Osteocyte (in vitro differentiated cells): ENCODE measurements at places on chromosomes 4 and X. TPM values are rescaled to one million over a fixed set of nuclear protein-coding genes. Genes with fewer than 3 reads are reported as not detected.
A peak's percentile ranks its signal among the peaks of the same experiment; 100 is the strongest.

DNA sequence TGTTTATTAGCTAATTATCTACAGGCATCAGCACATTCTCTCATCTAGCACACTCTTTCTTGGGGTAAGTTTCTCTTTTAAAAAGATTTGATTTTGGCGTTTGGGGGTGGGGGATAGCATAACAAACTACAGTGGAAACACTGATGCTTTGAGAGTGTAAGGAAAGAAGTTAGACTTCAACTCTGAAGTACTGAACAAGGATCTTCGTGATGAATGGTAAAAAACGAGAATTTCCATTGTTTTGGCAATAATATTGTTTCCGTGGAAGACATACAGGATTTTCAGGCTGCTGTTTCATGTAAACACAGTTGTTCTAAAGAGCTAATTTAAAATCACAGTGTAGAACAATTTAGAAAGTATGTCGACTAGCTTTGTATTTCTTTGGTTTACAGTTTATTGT, 451 bp downstream of the LPAR4 start:
- H3K36me3 ChIP-seq = no peaks in the 10 kb centered on the region
- peak overlapping the region; percentile 73 for H3K4me3 ChIP-seq
- DNase-seq = no peak
- H3K4me1 ChIP-seq = peaks cover 13% of the 10 kb centered on the region
- H3K27me3 ChIP-seq = no peaks in the 10 kb centered on the region

DNA sequence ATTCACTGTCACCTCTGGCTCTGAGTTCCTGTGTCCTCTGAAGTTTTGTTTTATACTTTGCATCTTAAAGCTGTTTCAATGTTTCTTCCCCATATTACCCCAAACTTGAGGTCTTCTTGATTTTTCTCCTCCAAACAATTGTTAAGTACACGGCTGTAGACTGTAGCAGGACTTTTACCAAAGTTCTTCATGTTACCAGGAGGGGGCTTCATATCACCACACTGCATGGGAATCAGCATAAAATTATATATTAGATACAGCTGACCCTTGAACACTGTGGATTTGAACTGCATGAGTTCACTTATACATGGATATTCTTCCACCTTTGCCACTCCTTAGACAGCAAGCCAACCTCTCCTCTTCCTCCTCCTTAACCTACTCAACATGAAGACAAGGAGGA, 56.6 kb downstream of the SPATA18 start:
- H3K36me3 ChIP-seq = no peaks in the 10 kb centered on the region
- no peak overlapping the region for H3K27ac ChIP-seq
- no peak overlapping the region for H3K4me3 ChIP-seq

DNA sequence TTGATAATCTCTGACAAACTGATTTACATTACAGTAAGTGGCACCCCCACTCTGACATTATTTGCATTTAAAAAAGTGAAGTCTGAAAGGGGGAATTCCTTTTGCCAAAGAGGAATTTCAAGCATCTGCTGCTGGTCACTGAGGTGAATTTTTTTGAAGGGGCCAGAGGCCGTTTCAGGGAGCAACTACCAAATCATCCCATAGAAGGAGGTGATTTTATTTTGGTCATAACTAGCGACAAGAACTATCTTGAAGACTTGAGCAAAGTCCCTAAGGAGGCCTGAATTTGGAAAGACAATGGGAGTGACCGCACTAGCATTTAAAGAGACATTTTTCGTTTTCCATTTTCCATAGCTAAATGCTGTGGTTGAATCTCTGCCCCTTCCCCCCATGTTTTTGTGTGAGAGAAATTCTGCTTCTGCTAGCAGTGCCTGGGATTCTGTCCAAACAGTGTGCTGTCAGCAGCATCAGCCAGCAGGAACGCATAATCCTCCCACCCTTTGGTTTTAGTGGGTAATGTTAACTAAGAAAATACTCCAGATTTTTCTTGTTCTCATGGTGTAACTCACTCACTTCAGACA, 110.1 kb upstream of the MED14 start:
- H3K4me3 ChIP-seq = peak overlapping the region; percentile 8
- no peaks in the 10 kb centered on the region for H3K27me3 ChIP-seq
- peaks cover 1% of the 10 kb centered on the region for H3K36me3 ChIP-seq
- H3K27ac ChIP-seq = peak overlapping the region; percentile 87

DNA sequence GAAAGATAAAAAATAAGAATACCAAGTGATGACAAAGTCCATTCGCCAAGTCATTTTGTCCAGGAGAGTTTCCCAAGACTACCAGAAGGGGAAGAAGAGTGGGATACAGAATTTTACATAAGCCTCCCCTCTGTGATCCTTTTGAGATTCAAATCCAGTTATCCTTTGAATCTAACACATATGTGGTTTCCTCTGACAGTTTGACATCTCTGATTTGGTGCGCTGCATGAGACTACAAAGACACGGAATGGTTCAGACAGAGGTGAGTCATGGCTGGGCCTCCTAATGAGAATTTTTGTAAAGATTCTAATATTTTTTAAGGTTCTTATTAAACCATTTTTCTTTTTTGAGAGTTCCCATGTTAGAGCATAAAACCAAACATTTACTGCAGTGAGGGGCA, 38.3 kb downstream of the SLC10A6 start:
- peaks cover 68% of the 10 kb centered on the region for H3K36me3 ChIP-seq
- H3K27me3 ChIP-seq = no peaks in the 10 kb centered on the region
- no peak overlapping the region for H3K27ac ChIP-seq
- no peak for DNase-seq
- H3K4me3 ChIP-seq = no peak overlapping the region

- H3K27ac ChIP-seq = no peak overlapping the region
- no peak for DNase-seq
- H3K4me1 ChIP-seq = peaks cover 3% of the 10 kb centered on the region
- no peak overlapping the region for H3K4me3 ChIP-seq
These were observed 106.9 kb upstream of the ACSL4 start for GRCh38 chrX:109839694-109840567.

GRCh38 chrX:132737743-132738142, 220.7 kb downstream of the HS6ST2 start:
- H3K36me3 ChIP-seq = no peaks in the 10 kb centered on the region
- H3K27ac ChIP-seq = no peak overlapping the region
- H3K27me3 ChIP-seq = no peaks in the 10 kb centered on the region
- DNase-seq = peak; percentile 67
- H3K4me1 ChIP-seq = no peaks in the 10 kb centered on the region

TMEM271 gene
- not detected in 2 replicates for total RNA-seq

- peaks cover 3% of the 10 kb centered on the region for H3K4me1 ChIP-seq
- H3K27me3 ChIP-seq = no peaks in the 10 kb centered on the region
- H3K36me3 ChIP-seq = peaks cover 12% of the 10 kb centered on the region
These were observed 8.9 kb upstream of the IRAK1 start for GRCh38 chrX:154028502-154029184.

DNA sequence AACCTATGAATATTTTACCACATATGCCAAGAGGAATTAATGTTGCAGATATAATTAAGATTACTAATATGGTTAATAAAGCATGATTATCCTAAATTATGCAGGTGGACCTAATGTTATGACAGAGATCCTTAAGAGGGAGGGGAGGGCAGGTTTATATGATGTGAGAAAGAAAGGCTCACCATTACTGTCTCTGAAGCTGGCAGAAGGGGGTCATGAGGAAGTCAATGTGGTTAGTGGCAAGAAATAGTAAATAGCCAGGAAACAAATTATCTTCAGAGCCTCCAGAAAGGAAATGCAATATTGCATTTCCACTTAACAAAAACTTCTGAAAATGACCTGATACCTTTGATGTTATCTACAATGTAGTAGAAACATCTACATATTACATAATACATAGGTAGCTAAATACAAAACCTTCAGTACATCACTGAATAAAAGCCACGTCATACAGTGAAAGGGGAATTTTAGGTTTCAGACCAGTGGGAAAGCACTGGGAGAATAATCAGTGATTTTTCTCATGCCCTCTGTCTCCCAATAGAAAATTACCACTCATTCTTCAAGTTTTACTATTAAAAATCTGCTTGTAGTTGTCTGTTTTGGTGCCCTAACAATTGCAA, 609.2 kb downstream of the SPOCK3 start:
- peaks cover 9% of the 10 kb centered on the region for H3K27me3 ChIP-seq
- H3K4me1 ChIP-seq = no peaks in the 10 kb centered on the region
- no peak for DNase-seq

CLDN22 gene
- not detected in 2 replicates for total RNA-seq
